ENCODE measurements at places on chromosomes 6 and 20.

GRCh38 chr6:41122918-41123317 is 31.2 kb downstream of the TREML1 start:
- H3K27me3 ChIP-seq: no peaks in the 10 kb centered on the region
- H3K27ac ChIP-seq: no peak overlapping the region
- H3K4me3 ChIP-seq: no peak overlapping the region
- H3K4me1 ChIP-seq: no peaks in the 10 kb centered on the region
- no peaks in the 10 kb centered on the region for H3K36me3 ChIP-seq
- no peak for DNase-seq

DNA sequence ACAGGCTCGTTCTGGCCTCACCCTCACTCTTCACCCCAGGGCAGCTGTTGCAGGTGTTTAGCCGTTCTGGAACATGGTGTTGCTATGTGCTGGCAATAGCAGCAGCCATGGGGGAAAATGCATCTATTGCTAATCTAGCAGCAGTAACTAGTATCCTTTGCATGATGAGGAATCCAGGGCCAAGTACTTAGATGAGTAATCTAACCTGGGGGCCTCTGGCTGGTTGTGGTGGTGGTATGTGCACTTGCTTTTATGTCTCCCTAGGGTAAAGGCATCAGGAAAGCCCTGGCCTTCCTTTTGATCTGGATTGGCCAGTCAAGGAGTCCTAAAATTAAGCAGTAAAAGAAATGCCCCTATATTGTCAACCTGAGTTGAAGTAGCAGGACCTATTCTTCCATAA is 594.5 kb upstream of the MAP3K7 start:
- no peak overlapping the region for H3K27ac ChIP-seq
- H3K4me3 ChIP-seq: no peak overlapping the region
- no peaks in the 10 kb centered on the region for H3K36me3 ChIP-seq
- DNase-seq: no peak

DNA sequence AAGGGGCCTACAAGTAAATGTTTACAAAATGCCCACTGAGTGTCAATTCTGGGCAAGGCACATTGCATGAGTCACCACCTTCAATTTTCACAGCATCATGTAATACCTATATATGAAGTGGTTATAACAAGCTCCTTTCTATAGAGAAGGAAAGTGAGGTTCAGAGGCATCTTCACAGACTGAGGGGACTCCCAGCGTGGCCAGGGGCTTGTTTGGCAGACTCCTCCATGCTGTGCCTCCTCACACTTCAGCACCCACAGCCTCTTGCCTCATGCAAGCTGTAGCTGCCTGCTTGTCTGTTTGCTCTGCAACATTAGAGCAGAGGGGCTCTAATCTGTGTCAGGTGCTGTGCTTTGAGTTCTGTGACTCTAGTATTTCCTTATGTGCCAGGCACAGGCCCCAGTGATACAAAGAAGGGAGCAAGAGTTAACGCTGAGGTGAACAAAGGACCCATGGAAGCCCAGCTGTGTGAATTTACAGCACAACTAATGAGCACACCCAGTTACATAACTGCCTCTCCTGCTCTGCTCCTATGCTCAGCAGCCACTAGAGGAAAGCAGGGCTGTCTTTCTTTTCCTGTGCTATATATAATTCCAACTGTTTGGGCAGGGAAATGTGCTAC is 72.3 kb downstream of the ZHX3 start:
- DNase-seq: no peak
- no peaks in the 10 kb centered on the region for H3K36me3 ChIP-seq
- H3K4me1 ChIP-seq: peaks cover 9% of the 10 kb centered on the region
- no peak overlapping the region for H3K27ac ChIP-seq

DNA sequence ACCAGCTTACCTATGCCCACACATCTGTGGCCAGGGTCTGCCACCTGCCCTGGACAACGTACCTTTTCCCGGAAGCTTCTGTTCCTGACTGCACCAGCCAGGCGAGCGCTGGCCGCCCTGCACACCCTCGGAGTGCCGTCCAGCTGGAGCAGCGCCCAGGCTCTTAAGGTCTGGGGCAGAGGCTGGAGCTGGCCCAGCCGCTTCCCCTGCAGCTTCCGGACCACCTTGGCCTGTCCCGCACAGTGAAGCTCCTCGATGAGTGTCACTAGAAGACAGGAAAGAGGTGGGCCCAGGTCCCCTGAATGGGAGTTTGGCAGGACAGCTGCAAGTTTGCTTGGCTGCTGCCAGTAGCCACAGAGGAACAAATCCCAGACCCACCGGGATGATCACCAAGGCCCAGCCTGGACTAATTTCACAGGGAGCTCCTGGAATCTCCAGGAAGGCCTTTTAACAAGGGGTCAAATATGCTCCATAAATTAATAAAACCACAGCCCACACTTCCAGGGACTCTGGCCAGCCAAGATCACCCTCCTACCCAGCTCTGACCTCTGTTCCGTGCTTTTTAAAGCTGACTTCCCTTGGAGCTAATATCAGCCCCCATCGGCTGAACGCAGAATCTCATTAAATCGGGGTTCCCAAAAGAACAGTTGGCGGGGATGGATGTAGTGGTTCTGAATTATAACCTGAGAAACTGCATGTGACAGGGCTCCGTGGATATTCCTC is 82.3 kb downstream of the PTPN1 start:
- no peaks in the 10 kb centered on the region for H3K36me3 ChIP-seq
- H3K27ac ChIP-seq: no peak overlapping the region
- H3K27me3 ChIP-seq: no peaks in the 10 kb centered on the region

GRCh38 chr6:112539355-112539754 is 192.2 kb downstream of the RFPL4B start:
- no peak overlapping the region for H3K4me3 ChIP-seq
- no peak for DNase-seq
- no peaks in the 10 kb centered on the region for H3K4me1 ChIP-seq
- no peaks in the 10 kb centered on the region for H3K27me3 ChIP-seq

GRCh38 chr6:63904650-63905248 is 269.1 kb downstream of the PHF3 start:
- no peaks in the 10 kb centered on the region for H3K27me3 ChIP-seq
- H3K36me3 ChIP-seq: no peaks in the 10 kb centered on the region
- no peaks in the 10 kb centered on the region for H3K4me1 ChIP-seq
- no peak overlapping the region for H3K27ac ChIP-seq
- no peak for DNase-seq

DNA sequence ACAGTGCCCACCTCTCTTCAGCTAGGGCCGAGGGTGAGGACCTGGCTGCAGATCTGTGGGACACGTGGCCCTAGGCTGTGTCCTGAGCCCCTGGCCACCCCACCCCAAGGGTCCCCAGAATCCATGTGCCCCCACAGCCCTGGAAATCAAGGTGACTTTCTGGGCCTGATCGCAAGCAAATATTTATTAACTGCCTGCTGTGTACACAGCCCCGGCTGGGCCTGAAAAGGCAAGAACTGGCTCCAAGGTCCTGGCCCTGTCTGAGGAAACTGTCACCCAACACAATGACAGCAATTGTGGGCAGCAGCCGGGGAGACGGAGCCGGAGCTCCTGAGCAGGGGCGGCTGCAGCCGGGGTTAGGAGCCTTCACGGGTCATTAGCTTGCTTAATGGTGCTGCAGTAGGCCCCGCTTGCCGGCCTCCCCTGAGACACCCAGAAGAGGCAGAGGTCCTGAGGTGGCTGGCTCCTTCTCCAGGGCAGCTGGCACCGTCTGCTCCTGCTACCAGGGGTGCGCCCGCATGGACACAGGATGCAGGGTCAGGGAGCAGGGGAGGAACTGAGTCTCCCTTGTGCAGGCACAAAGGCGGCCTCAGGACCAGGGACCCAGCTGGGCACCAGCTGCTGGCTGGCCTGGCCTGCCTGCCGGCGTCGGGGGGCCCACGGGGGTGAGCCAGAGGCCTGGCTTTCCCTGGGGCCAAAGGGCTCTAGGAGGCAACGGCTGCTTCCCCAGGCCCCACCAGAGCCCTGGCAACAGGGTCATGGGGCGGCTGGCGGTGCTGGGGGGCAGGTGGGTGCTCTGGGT is 24.1 kb downstream of the NPEPL1 start:
- no peaks in the 10 kb centered on the region for H3K36me3 ChIP-seq
- DNase-seq: peak; percentile 35
- no peak overlapping the region for H3K4me3 ChIP-seq
- no peaks in the 10 kb centered on the region for H3K4me1 ChIP-seq

- no peak overlapping the region for H3K4me3 ChIP-seq
- no peak overlapping the region for H3K27ac ChIP-seq
- H3K4me1 ChIP-seq: no peaks in the 10 kb centered on the region
- no peaks in the 10 kb centered on the region for H3K27me3 ChIP-seq
These were observed 196.0 kb downstream of the BTBD3 start for GRCh38 chr20:12113468-12114371.

GRCh38 chr20:17379651-17380050 is 151.5 kb downstream of the BFSP1 start:
- DNase-seq: no peak
- H3K27ac ChIP-seq: no peak overlapping the region
- no peaks in the 10 kb centered on the region for H3K27me3 ChIP-seq
- no peaks in the 10 kb centered on the region for H3K36me3 ChIP-seq
- no peak overlapping the region for H3K4me3 ChIP-seq

GRCh38 chr6:36268478-36269275 is 1.2 kb upstream of the PNPLA1 start:
- no peaks in the 10 kb centered on the region for H3K4me1 ChIP-seq
- H3K27me3 ChIP-seq: no peaks in the 10 kb centered on the region
- H3K4me3 ChIP-seq: no peak overlapping the region

DNA sequence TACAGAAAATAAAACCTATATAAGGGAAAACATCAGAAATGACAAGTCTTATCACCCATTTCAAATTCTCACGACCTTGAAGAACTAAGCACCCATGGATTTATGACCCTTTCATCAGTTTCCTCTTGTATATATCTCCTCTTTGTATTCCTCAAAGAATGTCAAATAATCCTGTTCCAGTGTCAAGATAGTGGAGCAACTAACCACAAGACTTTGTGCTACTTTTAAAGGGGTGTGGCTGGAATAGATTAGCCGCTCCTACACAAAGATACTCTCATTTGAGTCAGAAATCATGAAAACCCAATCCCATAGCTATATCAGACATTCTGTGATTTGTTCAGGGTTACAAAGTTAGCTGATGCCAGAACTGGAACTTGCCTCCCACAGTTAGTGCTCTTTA is 6.6 kb downstream of the REPS1 start:
- H3K36me3 ChIP-seq: no peaks in the 10 kb centered on the region
- H3K4me3 ChIP-seq: no peak overlapping the region
- H3K27ac ChIP-seq: no peak overlapping the region
- peaks cover 31% of the 10 kb centered on the region for H3K4me1 ChIP-seq
- DNase-seq: no peak

- H3K27me3 ChIP-seq: no peaks in the 10 kb centered on the region
- no peak overlapping the region for H3K27ac ChIP-seq
- H3K4me3 ChIP-seq: no peak overlapping the region
- DNase-seq: no peak
These were observed 24.0 kb downstream of the PGM3 start for GRCh38 chr6:83169106-83169505.

DNA sequence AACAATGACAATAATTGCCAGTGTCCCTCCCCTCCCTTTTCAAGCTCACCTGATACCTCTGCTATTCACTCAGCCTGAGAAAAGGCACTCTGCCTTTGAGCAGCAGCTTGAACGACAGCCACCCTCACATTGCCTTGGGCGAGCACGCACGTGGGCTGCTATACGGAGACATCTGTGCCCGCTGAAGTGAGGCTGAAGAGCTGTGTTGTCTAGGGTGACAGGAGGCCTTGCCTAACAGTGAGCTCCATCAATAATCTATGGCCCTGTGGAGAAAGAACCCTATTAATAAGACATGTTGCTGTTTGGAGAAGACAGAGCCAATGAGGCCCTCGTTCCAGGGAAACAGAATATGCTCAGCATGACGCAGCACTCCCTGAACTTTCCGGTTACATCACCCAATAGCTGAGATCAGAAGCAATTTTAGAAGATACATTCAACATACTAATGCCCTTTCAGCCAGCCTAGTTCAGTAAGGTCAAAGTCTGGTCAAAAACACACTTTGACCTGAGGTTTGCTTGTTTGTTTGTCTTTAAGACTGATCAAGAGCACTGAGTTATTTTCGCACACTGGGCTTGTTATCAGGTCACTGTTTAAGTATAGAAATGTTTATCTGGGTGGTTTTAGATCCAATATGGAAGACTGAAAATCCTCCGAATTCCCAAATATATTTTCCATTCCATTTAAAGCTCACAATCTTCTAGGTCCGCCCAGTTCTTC is 30.6 kb downstream of the RBM24 start:
- H3K27me3 ChIP-seq: no peaks in the 10 kb centered on the region
- H3K4me1 ChIP-seq: peaks cover 12% of the 10 kb centered on the region
- no peak overlapping the region for H3K4me3 ChIP-seq
- peak overlapping the region; percentile 22 for H3K27ac ChIP-seq

DNA sequence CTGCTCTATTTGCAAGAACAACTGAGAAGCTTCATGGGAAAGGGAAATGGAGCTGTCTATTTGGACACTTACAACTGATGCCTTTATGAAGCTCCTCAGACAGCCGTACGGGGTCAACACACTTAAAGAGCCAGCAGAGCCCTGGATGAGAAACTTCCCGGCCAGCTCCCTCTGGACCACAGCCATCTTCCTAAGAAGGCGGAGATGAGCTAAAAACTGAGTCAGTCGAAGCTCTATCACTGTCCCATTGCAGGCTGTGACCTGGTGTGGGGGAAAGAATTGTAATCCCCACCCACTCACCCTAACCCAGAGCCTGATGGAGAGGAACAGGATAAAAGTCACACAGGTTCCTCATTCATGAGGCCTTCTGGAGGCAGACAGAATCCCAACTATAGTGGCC is 360.4 kb upstream of the JARID2 start:
- no peak overlapping the region for H3K4me3 ChIP-seq
- H3K36me3 ChIP-seq: no peaks in the 10 kb centered on the region
- no peaks in the 10 kb centered on the region for H3K27me3 ChIP-seq
- DNase-seq: no peak

- H3K27me3 ChIP-seq: no peaks in the 10 kb centered on the region
- DNase-seq: peak; percentile 44
- H3K4me1 ChIP-seq: no peaks in the 10 kb centered on the region
- H3K36me3 ChIP-seq: no peaks in the 10 kb centered on the region
- peak overlapping the region; percentile 78 for H3K27ac ChIP-seq
These were observed 21.3 kb upstream of the RREB1 start for GRCh38 chr6:7086488-7086887.

DNA sequence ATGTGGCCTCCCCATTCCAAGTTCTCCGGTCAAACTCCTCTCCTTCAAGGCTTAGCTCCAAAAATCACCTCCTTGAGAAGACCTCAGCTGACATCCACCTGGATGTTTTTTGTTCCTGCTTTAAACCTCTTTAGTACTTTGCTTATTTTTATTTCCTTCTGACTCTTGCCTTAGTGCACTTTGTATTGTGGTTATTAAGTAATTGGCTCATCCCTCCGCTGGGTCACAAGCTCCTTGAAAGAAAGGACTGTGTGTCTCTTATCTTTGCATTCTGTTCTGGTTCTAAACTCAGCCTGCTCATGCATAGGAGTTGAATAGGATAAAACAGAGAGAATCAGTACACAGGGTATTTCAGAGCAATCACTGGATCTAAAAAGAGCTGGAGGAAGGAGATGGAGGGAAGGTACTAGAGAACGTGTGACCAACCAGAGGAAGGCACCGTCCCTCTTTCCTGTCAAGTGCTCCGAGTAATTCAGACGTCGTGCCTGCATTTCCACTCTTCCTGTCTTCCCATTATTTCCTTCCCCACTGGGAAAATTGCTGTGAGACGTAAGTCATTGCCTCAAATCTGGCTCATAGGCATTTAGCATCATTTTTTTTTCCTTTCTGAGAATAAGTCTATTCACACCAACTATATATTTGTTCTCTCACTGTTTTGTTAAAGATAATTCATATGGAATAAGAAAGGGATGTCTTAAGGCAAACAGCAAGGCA is 59.7 kb upstream of the GLP1R start:
- H3K36me3 ChIP-seq: no peaks in the 10 kb centered on the region
- H3K27me3 ChIP-seq: no peaks in the 10 kb centered on the region
- DNase-seq: no peak
- H3K4me1 ChIP-seq: no peaks in the 10 kb centered on the region

All from Peyer's patch (tissue), 4 donors.